ENCODE measurements at places on chromosomes 16 and 17.

DNA sequence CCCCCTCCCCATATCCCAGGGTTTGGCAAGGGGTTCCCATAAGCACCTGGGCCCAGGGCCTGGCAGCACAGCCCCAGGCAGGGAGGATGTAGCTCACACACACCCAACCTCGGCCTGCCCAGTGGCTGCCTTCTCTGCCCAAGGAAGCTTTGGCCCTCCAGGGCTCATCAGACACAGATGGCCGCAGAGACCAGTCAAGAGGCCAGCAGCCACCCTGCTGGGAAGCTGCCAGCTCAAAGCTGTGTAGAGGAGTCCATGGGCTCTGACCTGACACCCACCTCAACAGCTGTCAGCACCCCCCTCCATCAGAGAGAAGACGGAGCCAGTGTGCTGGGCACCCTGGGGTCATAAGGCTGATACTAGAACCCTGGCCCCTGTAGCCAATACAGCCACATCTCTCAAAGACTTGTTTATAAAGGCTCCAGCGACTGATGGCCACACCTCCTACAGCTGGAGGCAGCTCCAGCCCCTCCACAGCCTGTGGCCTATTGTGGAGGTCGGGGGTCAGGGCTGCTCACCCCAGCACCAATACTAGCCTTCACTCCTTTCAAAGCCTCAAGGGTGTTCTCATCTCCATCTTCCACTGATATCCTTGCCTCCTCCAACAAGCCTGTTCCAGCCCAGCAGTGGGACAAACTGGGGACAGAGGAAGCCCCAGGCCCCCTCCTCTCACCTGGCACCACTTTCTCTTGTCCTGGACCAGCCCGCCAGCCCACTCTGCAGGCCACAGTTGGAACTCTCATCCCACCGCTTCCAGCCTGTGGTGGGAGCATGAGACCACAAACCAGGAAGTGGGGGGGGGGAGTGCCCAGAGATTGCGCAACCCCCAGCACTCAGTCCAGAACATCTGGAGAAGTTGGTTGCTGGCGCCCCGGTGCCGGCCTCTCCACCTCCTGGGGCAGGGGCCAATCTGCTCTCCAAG, 2.2 kb upstream of the MPG start:
- DNase-seq, result no peak

DNA sequence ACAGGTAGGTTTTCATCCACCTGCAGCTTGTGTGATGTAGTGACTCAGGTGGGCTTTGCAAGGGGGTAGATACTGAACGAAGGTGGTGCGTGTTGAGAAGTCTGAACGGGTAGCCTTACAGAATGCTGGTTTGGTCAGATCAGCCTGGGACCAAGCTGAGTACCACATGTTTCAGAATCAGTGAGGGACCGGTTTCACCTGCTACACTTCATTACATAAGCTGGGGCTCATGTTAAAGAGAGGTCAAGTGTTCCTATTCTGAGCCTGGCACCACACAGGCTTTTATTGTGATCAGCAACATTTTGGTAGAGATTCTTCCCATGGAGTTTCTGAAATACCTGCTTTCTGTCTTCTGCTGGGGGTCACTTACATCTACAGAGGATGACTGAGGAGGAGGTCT, 207.4 kb upstream of the EEF2KMT start:
- no peak for DNase-seq

DNA sequence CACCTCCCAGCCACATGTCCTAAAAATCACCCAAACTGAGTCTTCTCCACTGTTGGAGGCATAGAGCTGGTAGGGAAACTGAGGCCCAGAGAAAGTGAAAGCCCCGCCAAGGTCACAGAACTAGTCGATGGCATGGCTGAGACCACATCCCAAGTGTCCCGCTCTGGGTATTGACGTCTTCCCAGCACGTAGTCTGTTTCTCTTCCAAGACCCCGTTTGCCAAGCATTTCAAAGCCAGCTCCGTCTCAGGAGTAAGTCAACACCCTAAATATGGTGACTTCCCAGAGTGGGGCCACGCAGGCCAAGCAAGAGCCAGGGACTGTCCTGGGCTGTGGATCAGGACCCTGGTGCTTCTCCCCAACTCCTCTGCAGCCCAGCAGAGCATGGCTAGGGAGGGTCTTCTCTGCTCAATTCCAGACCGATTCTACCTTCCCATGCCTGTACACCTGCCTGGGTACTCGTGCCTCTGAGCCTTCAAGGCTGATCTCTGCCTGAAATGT, 19.7 kb downstream of the PITPNM3 start:
- DNase-seq, result no peak

DNA sequence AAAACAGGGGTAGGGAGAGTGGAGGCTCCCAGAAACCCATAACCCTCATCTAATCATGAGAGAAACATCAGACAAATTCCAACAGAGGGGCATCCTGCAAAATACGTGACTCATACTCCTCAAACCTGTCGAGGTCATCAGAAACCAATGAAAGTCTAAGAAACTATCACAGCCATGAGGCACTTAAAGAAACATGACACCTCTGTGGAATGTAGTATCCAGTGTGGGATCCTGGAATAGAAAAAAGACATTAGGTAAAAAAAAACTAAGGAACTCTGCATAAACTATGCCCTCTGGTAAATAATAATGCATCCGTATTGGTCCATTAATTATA, 16.4 kb downstream of the CDH5 start:
- DNase-seq, result no peak

DNA sequence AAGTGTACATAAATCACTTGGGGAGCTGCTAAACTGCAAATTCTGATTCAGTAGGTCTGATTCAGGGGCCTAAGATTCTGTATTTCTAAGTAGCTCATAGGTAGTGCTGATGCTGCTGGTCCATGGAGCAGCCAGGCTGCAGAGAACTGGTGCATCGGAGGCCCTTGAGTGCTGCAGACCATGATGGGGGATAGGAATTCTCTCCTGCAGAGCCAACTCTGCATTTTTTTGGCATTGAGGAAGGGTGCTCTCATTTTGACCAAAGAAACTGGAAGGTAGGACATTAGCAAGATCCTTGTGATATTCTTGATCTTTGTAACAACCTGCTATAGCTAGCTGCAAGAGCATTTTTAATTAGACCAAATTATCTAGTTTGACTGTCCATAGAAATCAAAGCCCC, 4.7 kb downstream of the HOXB2 start:
- no peak for DNase-seq

- DNase-seq, result no peak
These were observed 39.8 kb downstream of the RMI2 start for GRCh38 chr16:11384956-11385586.

GRCh38 chr17:44655983-44656710, at the start of gene MEIOC:
Gene MEIOC (plus strand): TSS chr17:44656468. CDS start chr17:44656614, 146 bp downstream.
- DNase-seq, result no peak

DNA sequence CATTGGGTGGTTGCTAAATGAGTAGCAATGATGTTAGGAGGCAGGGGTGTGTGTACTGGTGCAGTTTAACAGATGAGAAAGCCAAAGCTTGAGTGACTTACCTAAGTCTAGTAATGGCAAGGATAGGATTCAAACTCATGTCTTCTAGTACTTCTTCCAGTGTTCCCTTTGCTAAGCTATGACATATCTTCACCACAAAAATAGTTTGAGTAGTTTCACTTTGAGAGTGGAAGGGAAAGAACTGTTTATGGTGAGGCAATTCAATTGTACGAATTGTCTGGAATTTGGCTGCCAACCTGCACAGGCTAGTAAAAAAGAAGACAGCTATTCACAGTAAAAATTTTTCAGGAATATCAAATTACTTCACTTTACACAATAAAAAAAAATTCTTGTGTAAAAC, 138.0 kb downstream of the NLK start:
- DNase-seq, result no peak

DNA sequence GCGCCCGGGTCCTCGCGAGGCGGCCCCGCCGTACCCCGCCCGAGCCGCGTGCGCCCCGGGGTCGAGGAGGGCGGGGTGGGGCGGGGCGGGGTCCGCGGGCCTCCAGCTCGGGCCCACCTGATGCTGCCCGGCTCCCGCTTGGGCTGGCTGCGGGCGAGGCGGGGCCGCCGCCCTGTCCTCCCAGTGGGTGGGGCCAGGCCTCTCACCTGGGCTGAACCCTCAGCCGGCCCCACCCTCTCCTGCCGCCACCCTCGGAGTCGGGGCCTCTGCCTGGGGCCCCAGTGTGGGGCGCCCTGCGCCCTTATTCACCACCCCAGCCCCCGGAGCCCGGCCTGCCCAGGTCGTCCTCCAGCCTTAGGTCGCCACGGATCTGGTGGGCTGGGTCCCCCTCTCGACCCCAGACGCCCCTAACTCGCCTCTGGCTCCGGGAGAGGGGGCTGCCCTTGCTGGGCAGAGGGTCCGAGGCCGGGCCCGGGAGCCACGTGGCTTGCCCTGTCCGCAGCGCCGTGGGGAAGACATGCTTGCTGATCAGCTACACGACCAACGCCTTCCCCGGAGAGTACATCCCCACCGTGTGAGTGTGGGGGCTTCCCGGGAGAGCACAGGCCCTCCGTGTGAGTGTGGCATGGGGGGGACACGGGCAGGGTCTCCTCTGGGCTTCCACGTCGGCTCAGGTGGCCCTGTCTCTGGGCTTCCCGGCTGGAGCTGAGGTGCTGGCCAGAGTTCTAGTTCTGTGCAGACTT, 578 bp downstream of the RAC3 start:
- peak; percentile 46 for DNase-seq
